ENCODE measurements at places on chromosomes 1 and 21.

- no peak for DNase-seq
These were observed 287.9 kb downstream of the PLPP3 start for GRCh38 chr1:56291374-56291919.

DNA sequence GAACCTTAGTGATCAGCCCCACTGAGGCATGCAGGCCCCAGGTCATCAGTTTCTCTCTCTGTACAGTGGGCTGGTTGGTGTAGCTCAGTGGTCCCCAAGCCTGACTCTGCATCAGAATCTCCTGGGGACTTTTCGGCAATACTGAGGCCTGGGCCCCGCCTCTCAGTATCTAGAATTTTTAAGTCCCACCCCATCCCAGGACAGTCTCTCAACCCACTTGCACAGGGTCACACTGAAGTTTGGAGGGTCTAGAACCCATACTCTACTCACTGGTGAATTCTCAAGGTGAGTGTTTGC is 216.4 kb downstream of the MATN1 start:
- DNase-seq: no peak

- DNase-seq: no peak
These were observed 5.2 kb downstream of the RGL1 start for GRCh38 chr1:183810121-183810520.

- DNase-seq: no peak
These were observed 277.9 kb downstream of the MATN1 start for GRCh38 chr1:30445449-30445848.

DNA sequence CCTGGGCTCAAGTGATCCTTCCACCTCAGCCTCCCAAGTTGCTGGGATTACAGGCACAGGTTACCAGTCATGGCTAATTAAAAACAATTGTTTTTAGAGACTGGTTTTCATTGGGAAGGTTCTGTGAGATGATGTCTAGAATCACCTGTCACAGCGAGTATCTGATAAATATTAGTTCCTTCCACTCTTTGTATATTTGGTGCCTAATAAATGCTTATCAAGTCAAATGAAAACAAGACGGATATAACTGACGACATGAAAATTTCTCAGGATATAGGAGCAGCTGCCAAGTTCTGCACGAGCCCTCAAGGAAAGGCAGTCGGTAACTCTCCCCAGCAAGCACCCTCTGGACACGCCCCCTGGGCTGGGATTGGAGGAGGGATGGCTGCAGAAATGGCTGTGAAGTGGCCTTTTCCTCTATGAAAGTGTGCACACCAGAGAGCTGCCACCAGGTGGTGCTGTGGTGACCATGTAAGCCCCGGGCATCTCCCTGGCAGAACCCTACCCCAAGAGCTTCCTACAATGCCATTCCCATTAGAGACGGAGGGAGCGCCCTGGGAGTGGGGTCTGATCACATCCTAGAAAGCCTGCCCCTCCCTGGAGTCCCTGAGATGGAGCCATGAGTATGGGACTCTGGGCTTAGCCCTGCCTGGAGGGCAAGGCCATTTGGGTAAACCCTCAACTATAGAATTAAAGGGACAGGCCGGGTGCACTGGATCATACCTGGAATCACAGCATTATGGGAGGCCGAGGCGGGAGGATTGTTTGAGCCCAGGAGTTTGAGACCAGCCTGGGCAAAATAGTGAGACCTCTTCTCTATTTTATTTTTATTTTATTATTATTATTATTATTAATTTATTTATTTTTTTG is 50.9 kb downstream of the HTR6 start:
- DNase-seq: peak; percentile 87

- no peak for DNase-seq
These were observed 10.1 kb downstream of the RBP7 start for GRCh38 chr1:10007169-10007568.

DNA sequence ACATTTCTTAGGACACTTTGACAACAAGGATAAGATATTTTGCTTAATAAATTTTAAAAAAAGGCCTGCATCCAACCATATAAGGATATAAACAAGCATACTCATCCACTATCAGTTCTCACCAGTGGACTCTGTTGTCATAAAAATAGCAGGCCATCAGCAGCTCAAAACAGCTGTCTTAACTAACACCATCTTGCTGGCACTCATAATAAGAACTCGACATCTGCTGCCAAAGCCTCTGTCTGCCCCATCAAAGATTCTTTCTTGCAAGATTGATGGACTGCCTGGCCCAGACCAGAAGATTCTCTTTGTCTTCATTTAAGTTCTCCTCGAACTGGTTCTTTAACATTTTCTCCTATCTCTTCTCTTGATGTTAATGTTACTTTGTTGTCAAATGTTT is 10.1 kb downstream of the JMJD4 start:
- no peak for DNase-seq

- DNase-seq: no peak
These were observed 31.8 kb downstream of the GNG4 start for GRCh38 chr1:235617808-235618207.

DNA sequence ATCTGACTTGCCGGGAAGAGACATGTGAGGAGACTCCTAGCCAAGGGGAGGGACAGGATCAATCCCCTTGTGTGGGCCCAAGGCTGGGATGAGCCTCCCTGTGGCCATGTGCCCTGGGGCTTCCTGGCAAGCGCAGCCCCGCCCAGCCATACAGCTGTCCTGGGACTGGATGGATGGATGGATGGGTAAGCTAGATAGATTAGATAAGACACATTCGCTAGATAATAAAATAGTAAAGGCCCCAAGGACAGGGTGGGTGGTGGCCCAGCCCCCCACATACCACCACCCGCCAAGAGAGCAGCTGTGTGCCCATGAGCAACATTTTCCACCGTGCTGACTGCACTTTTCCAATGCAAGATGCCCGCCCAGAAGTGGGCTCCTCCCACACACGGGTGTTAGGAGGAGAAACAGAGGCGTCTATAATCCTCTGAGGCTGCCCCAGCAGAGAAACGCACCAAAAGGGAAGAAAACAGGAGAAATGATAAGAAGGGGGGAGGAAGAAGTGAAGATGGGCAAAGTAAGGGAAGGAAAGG is 25.1 kb downstream of the ZBTB17 start:
- peak; percentile 84 for DNase-seq
